Large intestine (tissue), 12 donors: ENCODE measurements at places on chromosomes 1 and 21.

GRCh38 chr1:31866450-31867032 is 50.7 kb upstream of the SPOCD1 start:
- DNase-seq = no peak

GRCh38 chr1:103108376-103109150 is at the start of gene COL11A1:
Gene COL11A1 (minus strand): TSS chr1:103108522. CDS start chr1:103108178, 344 bp downstream.
- no peak for DNase-seq

GRCh38 chr1:152811050-152811449 is 721 bp upstream of the LCE1B start:
- no peak for DNase-seq

GRCh38 chr21:42313501-42313969 is 1.7 kb downstream of the TFF3 start:
- no peak for DNase-seq

- DNase-seq = no peak
Observed at GRCh38 chr1:10295481-10296085, 85.2 kb downstream of the KIF1B start.

DNA sequence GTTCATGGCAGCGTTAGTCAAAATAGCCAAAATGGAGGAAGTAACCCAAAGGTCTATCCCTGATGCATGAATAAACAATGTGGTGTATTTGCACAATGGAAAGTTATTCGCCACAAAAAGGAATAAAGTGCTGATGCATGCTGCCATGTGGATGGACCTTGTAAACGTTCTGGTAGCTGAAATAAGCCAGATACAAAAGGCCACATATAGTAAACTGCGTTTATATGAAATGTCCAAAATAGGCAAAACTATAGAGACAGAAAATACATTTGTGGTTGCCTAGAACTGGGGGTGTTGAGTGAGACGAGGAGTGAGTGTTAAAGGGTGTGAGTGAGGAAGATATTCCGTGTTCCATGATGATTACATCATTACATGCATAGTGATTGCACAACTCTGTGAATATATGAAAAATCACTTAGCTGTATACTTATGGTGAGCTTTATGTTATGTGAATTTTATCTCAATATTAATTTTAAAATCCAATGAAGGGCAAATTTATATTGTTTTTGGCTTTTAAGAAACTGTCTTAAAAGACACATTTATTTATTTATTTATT is 321.3 kb downstream of the KIF26B start:
- no peak for DNase-seq

DNA sequence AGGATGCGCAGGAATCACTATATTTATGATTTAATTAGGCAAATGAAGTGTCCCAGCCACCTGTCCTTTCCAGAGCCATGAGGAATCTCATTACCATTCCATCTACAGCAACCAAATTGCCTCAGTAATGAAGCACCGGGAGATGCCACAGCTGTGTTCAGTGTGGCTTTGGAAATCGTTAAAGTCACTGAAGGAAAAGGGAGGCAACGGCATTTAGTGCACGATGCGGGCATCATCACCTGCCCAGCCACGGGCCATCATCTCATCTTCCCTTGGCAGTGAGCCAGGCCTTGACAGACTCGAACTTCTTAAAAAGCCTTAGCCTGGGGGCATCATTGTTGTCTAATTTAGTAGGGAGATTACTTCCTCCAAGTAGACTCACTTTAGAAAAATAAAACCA is 67.8 kb downstream of the CNIH3 start:
- DNase-seq = no peak

DNA sequence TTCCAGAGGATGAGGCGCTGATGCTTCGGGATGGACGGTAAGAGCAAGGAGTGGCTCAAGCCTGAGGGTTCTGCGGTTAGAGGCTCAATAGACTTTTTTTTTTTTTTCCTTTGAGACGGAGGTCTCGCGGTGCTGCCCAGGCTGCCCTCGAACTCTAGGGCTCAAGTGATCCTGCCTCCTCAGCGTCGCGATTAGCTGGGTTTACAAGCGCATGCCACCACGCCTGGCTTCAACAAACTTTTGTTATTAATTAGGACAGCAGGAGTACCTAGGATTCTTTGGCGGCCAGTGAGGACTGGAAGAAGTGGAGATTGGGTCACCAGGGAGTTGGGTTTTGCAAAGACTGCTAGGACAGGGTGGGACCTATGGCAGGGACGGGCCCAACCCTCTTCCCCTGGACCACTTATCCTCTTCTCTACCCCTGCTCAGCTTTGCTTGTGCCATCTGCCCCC is 587 bp downstream of the SCNM1 start:
- no peak for DNase-seq

DNA sequence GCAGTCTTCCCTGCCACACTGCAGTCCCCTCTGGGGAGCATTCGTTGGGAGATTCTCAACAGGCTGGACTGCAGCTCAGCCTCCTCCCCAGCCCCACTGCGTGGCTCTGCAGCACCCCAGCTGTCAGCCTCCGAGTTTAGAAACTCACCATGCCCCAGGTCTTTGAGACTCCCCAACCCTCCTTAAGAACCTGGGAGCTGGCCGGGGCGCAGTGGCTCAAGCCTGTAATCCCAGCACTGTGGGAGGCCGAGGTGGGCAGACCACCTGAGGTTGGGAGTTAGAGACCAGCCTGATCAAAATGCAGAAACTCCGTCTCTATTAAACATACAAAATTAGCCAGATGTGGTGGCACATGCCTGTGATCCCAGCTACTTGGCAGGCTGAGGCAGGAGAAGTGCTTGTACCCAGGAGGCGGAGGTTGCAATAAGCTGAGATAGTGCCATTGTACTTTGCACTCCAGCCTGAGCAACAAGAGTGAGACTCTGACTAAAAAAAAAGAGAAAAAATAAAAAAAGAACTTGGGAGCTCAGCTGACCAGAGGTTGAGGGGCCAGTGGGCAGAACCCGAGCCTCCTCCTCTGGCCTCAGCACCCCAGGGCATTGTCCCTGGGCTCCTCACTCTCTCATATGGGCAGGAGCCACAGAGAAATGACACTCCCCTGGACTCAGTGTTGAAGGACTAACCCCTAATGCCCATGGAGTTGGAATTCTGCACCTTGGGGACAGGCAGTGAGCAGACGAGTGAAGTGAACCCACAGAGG is 5.6 kb downstream of the OLIG2 start:
- DNase-seq = peak; percentile 61

GRCh38 chr1:222794656-222795474 is 20.0 kb upstream of the DISP1 start:
- DNase-seq = no peak

- peak; percentile 33 for DNase-seq
Observed at GRCh38 chr1:179105393-179105792, 23.5 kb downstream of the TOR3A start.

- no peak for DNase-seq
Observed at GRCh38 chr1:4847711-4848110, 193.3 kb downstream of the AJAP1 start.

- DNase-seq = peak; percentile 82
Observed at GRCh38 chr1:9717193-9718005, 65.9 kb downstream of the PIK3CD start.

DNA sequence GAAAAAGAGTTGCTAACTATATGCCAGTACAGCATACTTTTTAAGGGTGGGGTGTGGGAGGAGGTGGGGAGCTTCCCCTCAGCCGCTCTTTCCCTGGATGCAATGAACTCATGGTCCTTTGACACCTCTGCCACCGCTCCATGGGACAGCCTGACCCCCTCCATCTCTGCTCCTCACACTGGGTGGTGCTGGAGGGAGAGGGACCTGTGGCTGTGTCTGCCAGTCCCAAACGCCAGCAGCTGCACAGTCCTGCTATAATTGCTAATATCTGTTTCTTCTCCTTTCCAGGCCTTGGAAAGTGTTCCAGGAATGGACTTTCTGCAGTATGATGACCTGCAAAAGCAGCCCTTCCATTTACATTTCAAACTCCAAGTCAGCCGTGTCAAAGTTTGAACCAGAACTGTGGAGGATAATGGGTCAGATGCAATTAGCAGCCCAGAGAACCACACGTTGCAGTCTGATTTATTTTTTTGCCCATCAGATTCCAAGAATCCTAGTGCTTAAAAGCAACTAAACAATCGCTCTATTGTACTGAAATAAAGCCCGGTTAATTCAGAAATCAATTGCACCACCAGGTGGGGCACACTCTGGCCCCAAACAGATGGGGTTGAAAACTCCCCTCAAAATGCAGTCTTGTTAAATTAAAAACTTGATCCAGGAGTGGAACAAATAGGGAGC is 160.7 kb upstream of the LMO4 start:
- no peak for DNase-seq

- DNase-seq = no peak
Observed at GRCh38 chr1:109249654-109250401, 489 bp downstream of the CELSR2 start.

GRCh38 chr1:86356247-86356646 is 39.9 kb downstream of the ODF2L start:
- no peak for DNase-seq

- DNase-seq = no peak
Observed at GRCh38 chr21:42848932-42849758, 30.2 kb downstream of the WDR4 start.

- DNase-seq = no peak
Observed at GRCh38 chr1:6511561-6512244, 20.2 kb upstream of the PLEKHG5 start.

GRCh38 chr1:26044971-26045721 is 772 bp downstream of the SLC30A2 start:
- peak; percentile 91 for DNase-seq

DNA sequence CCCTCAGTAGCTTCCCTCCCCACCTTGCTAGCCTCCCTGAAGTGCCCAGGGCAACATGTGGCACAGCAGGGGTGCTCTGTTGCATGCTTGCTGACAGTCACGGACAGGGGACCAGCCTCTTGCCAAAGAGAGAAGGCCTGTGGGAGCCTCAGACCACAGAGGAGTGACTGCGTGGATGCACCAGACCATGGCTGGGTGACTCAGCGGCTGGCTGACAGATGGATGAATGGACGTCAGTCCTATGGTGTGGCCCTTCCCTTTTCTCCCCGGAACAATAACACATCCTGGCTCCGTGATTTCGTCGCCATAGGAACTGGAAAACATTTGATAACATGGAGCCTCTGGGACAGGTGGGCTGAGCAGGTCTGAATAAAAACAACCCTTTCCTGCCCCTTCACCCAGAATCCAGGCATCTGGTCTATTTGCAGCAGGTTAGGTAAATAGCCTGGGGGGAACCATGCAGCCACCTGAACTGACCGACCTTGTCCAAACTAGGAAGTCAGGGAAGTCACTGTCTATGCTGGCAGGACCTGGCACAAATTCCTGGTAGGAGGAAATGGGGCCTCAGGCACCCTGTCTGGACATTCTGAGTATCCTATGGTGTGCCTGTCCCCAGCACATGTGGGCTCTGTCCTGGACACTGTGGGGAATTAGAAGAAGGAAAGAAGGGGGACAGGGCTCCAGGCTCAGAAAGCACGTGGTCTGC is 53.3 kb downstream of the NENF start:
- peak; percentile 94 for DNase-seq

DNA sequence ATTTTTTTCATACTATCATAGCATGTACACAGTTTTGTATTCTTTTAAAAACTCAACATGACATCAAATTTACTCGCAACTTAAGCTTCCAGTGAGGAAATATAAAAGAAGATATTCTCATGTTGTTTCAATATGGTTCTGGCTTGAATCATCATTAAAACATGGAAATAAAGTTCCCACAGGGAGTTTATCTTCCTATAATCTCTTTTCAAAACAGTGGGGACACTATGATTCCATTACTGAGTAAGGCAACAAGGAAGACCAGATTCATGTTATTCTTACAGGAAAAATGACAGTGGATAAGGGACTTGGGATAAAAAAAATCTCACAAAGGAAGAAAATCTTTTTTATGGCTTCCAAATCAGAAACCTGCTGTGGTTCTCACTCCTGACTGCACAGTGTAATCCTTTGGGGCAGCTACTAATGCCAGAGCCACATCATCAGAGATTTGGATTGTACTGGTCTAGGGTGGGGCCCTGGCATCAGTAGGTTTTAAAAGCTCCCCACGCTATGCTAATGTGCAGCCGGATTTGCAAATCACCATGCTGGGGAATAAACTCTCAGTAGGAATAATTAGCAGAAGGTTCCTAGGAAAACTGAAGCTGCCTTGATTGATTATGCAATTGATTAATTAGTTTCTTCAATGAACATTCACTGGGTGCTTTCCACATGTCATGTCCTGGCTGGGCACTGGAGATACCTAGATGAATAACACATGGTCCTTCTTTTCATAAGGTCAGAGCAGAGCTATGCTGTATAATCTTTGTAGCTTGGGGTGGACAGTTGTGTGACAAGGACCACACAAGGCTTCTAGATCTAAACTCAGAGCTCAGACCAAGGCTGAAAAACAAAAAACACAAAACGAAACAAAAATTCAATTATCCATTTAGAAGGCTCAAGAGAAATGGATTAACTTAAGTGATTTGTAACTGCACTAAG is 71.1 kb upstream of the C8B start:
- DNase-seq = no peak

GRCh38 chr1:200506471-200506870 is 96.6 kb upstream of the ZNF281 start:
- no peak for DNase-seq

GRCh38 chr1:87046951-87047350 is 132.5 kb downstream of the HS2ST1 start:
- no peak for DNase-seq

DNA sequence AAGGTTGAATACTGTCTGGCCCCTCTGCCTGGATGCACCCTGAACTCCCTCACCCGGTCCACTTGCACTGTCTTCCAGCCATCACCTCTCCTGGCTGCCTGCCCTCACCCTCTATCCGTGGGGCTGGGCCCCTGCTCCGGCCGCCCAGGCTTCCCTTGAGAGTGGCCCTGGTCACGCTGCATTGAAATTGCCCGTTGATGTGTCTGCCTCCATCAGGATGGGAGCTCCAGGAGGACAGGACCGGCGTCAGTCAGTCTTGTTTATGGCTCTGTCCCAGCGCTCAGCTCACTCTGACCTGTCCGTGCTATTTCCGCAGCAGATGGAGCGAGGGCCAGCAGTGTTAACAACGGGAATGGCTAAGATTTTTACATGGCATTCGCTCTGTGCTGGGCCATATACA is 34.9 kb downstream of the FOXO6 start:
- DNase-seq = no peak

- no peak for DNase-seq
Observed at GRCh38 chr1:231500666-231501065, 27.8 kb upstream of the TSNAX start.
